Activated CD4-positive, alpha-beta T cell treated with anti-CD3 and anti-CD28 coated beads, Interleukin-2, amount 50 U/mL, for 4 hours (primary cell): ENCODE measurements at places on chromosomes 1 and 21.

DNA sequence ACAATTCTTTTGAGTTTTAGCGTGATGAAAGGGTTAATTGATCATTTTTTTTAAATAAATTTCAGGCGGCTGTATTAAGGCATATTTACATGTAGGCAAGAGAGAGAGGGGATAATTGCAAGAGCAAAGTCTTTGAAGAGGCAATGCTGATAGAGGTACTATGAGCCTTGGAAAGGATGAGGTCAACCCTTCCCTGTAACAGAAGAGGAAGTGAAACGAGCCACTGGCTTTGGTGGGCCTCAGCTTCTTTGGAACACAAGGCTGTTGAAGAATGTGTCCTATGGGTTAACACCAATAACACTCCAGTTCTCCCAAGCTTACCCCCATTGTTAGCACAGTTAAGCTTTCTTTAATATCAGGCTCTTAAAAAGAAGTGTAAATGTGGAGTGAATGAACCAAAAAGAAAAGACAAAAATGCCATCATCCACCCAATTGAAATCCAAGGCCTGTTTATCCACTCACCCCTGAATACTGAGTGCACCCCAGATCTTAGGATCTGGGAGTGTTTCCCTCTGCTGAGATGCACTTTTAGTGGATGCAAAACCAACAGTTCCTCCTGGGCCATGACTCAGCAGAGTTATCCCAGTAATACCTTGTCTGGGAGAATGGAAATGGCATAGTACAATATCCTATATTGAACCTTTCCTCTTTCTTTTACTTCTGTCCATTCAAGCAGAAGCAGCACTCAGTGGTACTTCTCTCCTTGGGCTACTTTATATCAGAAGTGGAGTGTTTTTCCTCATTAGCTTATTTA is 216.4 kb downstream of the SLC44A5 start:
- DNase-seq: no peak

GRCh38 chr1:168297019-168297730 is 16.5 kb downstream of the TBX19 start:
- no peak for DNase-seq

DNA sequence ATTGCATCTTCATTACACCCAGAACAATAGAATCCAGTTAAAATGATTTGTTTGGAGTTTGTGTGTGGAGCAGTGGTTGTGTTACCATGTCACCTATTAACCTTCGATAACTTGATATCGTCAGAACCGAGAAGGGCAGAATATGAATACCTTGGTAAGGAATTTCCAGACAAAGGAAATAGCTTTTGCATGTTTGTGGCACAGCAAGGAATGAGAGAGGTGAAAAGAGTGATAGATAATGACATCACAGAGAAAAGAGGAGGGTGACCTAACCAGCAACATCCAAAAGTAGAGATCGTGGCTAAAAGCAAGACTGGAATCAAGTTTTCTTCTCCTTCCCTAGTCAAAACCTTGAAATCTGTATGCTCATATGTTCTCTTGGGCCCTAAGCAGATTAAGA is 244.6 kb upstream of the NEGR1 start:
- DNase-seq: no peak

DNA sequence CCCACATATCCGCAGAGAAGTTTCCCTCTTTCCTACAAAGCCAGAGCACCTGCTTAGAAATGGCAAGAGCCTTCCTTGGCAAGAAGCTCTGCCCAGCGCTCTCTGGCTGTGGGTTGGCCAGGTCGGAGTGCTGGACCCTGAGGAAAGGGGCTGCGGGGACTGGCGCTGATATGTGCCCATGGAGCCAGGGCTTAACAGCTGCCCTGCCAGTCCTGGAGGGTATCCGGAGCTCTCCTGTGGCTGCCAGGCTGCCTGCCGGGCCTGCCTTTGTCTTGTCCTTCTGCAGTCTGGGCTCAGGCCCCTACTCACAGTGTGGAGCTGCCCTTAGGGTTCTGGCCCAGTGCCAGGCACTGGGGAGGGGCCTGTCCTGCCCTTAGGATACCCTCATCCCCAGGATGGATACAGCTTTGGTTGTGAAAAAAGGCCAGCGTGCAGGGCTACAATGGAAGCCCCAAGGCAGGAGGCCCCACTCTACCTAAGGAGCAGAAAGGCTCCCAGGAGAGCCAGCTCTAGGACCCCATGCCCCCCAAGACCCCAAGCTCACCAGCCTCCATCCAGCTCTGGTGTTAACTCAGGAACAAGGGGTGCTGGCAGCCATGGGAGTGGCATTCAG is 43.4 kb downstream of the KIAA1614 start:
- no peak for DNase-seq

- no peak for DNase-seq
Observed at GRCh38 chr1:225532240-225532944, 104.6 kb upstream of the LBR start.

DNA sequence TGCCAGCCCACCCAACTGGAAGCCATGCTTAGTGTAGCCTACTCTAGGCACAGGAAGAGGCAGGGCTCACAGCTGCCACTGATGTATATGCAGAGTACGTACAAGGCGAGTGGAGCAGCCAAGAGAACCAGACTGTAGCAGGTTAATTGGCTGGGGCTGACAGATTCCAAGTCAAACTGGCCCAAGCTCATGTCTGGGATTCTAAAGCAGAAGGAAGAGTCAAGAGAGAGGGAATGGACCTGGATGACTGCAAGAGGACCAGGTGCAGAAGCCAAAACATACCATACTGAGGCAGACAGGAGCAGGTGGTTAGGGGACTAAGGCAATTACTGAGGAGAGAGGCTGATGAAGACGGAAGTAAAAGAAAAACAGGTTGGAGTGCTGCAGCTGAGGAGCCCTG is 51.3 kb upstream of the LRRN2 start:
- no peak for DNase-seq

GRCh38 chr1:2916706-2917105 is 104.6 kb upstream of the ACTRT2 start:
- no peak for DNase-seq

DNA sequence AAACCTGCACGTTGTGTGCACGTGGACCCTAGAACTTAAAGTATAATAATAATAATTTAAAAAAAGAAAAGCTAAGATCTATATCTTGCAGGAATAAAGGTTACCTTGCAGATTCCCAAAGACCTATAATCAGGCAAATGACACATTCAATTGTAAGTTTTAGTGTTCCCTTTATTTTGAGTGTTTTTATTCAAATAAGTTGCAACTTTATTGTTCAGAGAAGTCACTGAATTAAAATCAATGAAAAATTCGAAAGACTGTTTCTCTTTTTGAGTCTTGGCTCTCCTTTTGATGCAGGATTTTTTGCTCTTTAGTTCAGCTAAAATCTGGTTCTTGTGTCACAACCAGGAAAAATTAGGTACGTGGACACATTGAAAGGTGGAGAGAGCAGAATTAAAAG is 27.8 kb upstream of the TNFSF4 start:
- DNase-seq: no peak

GRCh38 chr1:224267925-224268324 is 62.0 kb downstream of the NVL start:
- DNase-seq: no peak

- no peak for DNase-seq
Observed at GRCh38 chr1:15328351-15329103, 81.2 kb upstream of the EFHD2 start.

- DNase-seq: no peak
Observed at GRCh38 chr21:31191553-31191952, 152.5 kb downstream of the TIAM1 start.
